ENCODE measurements at places on chromosomes 5 and 9.

GRCh38 chr5:142215915-142216681 lies 107.5 kb downstream of the NDFIP1 start:
- DNase-seq: no peak

GRCh38 chr5:157657516-157657915 lies 5.3 kb upstream of the SOX30 start:
- no peak for DNase-seq

- DNase-seq: no peak
Measured at GRCh38 chr5:53464722-53465121, 15.7 kb upstream of the FST start.

DNA sequence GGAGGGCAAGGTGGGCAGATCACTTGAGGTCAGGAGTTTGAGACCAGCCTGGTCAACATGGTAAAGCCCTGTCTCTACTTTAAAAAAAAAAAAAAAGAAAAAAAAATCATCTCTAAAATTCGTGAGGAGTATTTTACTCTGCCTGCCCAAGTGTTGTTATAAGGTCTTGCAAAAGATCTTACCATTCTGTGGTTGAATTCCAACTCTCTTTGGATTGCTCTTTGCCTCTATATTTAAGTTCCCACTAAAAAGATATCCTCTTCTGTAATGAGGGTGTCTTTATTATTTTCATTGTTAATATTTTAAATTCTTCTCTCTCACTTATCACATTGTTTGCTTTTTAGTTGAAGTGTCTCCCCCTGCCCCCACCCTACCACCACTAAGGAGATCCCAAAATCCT lies 33.4 kb downstream of the CREBRF start:
- no peak for DNase-seq

DNA sequence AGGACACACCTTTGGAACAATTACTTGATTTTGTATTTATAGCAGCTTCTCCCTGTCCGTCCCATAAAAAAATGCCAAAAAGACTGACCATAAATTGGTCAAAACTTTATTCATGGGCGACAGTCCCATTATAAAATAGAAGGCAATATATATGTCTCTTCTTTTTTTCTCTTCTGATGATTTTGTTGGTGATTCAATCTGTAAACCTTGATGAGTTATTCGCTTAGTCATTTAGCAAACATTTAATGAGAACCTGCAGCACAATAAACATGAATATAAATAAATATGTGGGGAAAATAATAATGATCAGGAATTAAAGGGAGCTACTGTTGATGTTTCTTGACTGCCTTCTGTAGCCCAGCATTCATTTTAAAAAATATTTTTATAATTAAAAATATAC lies 356.4 kb upstream of the ACTBL2 start:
- no peak for DNase-seq

GRCh38 chr9:87464992-87465378 lies 32.7 kb upstream of the DAPK1 start:
- no peak for DNase-seq

- DNase-seq: no peak
Measured at GRCh38 chr9:101226803-101227202, 158.0 kb downstream of the BAAT start.

GRCh38 chr9:79962836-79963235 lies 391.1 kb downstream of the TLE4 start:
- no peak for DNase-seq

DNA sequence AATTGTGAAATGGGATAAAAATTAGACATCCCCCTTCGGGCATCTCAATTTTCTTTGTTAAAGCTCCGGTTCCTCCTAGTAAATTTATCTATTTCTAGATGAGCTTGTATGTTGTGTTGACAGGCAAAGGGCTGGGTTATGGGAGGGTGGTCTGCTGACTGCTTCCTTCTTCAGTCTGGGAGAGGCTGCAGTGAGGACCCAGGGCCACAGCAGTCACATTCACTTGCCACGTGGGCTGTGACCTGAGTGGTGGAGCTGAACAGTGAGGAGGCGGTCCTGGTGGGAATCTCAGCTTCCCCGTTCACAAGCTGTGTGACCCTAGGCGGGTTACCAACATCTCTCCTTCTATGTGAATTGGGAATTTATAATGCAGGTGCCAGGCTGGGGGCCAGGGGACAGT lies 57.5 kb upstream of the RXRA start:
- no peak for DNase-seq

DNA sequence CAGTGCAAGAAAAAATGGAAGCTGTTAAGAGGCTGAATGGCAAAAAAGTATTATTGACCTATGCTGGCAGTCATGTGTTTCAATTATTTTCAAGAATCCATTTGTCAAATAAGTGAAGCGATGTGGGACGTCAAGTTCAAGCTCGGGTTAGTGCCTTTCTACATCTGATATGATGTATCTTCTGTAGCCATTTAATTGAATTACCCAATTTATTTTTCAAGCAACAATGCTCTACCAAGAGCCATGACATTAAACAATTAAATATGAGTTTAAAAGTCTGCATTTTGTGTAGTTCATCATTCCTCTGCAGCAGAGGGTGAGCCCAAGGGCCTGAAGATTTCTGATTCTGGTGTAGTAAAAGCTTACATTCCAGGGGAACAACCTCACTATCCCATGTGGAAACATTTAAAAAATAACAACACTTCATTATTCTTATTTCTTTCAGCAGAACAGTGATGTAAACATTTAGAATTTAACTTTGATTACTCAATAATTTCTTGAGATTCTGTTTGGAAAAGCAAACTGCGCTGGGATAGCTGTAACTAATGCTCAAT lies 619.7 kb upstream of the ARRDC3 start:
- no peak for DNase-seq

- no peak for DNase-seq
Measured at GRCh38 chr5:121199216-121199999, 652.3 kb upstream of the FTMT start.

- DNase-seq: no peak
Measured at GRCh38 chr9:114039484-114039883, 38.6 kb downstream of the AMBP start.

- DNase-seq: no peak
Measured at GRCh38 chr9:2120926-2121689, 106.0 kb downstream of the SMARCA2 start.

GRCh38 chr5:159515197-159515596 lies 184.9 kb upstream of the IL12B start:
- no peak for DNase-seq

DNA sequence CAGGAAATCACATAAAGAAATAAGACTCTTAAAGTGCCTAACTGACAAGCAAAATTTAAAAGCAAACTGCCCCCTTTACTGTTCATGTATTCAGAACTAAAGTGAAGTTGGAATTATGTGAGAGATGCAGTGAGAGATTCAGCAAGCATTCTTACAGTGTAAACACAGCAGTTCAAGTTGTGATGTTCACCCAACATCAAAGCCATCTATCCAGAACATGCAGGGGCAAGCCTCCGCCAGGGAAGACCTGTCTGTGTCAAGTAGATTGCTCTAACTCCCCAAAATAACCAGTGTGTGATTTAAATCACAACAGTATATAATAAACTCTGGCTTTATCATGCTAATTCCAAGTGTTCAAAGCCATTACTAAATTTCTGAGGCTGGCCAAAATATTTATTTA lies 233.3 kb downstream of the BNC2 start:
- no peak for DNase-seq

DNA sequence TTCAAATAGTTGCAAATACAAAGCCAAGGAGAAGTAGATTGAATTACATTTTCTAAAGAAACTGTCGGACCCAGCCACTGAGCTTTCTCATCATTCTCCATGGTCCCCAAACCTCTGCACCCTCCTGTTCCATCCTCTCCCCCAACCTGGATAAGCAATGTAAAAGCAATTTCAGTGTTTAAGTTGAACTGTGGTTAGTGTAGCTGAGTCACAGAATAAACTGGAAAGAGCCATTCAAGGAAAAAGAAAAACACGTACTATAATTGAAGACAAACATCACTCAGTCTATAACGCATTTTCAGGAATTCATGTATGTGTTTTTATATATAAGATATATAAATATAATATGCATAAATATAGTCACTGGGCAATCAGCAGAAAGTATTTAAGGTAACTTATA lies 54.1 kb upstream of the TMEM161B start:
- DNase-seq: no peak

DNA sequence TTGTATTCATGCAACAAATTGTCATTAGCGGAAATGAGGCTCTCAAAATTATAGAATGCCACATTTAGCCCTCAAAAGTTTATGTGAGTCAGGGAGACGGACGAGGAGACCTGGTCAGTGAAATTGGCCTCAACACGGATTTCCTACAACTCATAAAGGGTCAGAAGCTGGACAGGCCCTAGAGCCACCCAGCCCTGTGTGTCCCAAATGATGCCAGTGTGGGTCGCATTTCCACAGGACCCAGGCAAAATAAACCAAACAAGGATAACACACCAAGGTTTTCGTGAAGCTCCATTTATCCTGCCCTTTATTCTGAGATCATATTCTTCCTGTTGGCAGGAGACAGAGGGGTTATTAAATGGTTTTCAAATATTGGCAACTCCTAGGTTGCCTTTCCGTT lies 72.0 kb upstream of the COL5A1 start:
- no peak for DNase-seq

- DNase-seq: no peak
Measured at GRCh38 chr9:242461-243080, 27.9 kb downstream of the DOCK8 start.

- DNase-seq: no peak
Measured at GRCh38 chr9:106420511-106420944, 442.4 kb upstream of the ZNF462 start.

- no peak for DNase-seq
Measured at GRCh38 chr5:130963798-130964197, 201.3 kb downstream of the HINT1 start.

GRCh38 chr5:11130131-11130530 lies 369.1 kb upstream of the DAP start:
- DNase-seq: no peak

- DNase-seq: no peak
Measured at GRCh38 chr5:151900891-151901290, 23.8 kb downstream of the GLRA1 start.

- no peak for DNase-seq
Measured at GRCh38 chr5:175654807-175655206, 3.1 kb upstream of the HRH2 start.

DNA sequence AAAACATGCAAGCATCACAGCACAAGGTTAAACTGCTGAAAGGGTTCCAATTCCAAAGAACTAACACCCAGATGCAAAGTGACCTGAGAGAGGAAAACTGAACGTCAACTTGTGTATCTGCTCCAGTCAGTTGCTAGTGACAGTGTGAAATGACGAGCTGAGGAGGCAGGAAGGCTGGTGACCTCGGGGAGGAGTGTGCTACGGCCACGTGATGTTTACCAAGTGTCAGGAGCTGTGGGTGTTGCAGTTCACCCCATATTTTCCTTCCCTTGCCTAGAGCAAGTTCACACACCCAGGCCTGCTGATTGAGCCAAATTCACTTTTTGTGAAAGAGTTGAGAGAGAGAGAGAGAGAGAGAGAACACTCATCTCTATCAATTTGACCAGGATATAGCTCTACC lies 231.6 kb upstream of the ANKH start:
- no peak for DNase-seq

GRCh38 chr5:6820851-6821479 lies 107.7 kb downstream of the TENT4A start:
- no peak for DNase-seq

DNA sequence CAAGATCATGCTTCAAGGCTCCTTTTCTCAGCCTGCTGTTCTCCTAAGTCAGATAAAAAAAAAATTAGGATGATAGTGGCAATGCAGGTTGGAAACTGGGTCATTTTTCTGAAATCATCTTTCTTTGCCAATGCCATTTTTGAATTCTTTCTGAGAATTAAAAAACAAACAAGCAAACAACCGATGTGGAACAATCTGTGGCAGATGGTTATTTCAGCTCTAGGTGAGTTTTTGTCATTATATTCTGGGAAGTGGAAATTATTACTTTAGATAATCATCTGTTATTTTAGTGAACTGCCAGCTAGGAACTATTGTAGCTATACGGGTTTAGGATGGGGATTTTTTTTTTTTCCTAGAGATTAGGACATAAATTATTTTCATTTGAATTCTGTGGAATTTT lies 129.7 kb downstream of the NTRK2 start:
- no peak for DNase-seq

DNA sequence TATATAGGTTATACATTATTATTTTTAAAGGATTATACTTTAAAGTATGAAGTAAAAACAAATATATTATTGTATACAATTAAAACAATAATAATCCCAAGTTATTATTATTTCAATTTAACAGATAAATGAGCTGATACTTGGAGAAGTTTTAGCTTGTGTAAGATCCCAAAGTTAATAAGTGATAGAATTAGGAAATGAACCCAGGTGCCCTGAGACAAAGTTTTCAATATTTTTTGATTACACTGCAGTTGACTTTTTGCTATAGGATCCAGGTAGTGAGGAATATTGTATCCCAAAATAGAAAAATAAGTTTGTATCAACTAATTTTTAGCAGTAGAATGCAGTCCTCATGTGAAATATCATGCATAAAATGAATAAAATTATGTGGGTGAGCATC lies 543.2 kb upstream of the ZNF608 start:
- DNase-seq: no peak

- DNase-seq: peak; percentile 48
Measured at GRCh38 chr5:39501397-39501796, 76.6 kb upstream of the DAB2 start.

DNA sequence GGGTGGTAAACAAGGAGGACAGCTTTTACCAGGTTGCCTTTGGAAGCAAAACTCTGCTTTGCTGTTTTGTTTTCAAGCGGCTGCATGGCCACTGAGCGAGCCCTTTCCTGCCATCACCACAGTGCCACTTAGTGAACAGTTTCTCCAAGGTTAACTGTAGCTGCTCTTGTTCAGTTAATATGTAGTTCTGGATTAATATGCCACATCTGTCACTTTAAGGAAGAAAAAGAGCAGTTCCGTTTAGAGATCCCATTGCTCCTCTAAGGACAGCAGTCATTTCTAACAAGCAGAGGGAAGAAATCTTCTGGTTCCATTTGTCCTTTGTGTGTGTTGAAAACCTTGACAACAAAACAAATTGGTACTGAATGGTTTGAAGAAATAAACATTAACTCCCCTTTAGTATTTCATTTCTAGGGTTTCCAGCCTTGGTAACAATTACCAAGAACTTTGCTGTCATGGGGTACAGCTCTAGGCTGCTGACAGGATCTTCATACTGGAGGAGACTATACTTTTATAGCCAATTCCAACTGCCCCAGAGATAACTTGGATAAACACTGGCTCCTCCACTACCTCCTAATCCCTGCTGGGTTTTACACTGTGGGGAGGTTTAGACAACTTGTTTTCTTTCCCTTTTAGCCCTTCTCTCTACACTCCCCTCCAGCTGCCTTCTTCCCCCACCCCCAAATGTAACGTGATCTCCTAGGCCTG lies 10.3 kb upstream of the ABL1 start:
- no peak for DNase-seq

Measured in omental fat pad (tissue), 4 donors.